Retina (tissue), 1 donor: ENCODE measurements at places on chromosomes 16 and 17.
A peak's percentile ranks its signal among the peaks of the same experiment; 100 is the strongest.

DNA sequence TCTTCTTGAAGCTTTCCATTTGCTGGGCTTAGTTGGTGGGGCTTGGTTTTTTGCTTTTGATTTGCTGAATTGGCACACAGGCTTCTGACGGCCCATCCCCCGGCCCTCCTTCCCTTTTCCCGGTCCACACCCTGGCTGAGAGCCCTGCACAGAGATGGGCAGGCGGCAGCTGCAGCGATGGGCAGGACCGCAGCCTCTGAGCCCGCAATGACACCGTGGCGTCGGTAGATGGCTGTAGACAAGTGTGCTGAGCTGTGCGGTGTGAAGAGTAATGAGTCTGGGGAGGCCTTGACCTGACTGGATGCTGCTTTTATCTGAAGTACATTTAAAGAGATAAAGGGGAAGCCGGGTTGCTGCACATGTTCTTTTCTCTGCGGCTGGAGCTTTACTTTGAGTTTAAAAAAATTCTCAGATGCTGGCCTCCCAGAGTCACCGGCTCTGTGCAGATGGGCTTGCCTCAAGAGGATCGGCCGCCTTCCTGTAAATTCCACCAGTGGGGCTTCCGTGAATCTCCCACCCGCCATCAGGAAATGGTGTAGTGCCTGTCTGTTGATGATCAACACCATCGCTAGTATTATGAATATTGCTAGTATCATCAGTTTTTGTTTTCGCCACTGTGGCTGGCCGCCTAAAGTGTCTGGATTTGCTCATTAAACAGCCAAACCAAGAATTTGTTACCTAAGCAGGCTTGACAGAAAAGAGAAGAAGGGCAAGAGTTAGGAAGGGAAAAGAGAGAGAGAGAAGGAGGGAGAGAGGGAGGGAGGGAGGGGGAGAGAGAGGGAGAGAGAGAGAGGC is 245.6 kb upstream of the RBFOX1 start:
- peak; percentile 82 for DNase-seq

- DNase-seq: no peak
These were observed 2282.1 kb downstream of the TP53TG3F start for GRCh38 chr16:35741546-35741945.

DNA sequence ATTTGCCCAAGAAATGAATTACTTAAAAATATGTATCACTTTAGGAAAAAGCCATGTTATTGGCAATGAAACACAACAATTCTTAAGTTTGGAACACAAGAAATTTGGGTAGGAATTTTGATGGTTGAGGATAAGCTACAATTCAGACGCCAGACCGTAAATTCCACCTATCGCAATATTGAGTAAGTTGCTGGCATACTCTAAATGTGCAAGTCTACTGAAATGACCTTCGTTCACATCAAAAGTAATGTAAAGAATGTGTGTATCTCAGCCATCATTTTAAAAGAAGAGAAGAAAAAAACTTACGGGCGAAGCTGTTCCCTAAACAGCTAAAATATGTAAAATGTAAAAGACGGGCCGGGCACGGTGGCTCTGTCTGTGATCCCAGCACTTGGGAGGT is 33.4 kb downstream of the UBE2G1 start:
- no peak for DNase-seq

DNA sequence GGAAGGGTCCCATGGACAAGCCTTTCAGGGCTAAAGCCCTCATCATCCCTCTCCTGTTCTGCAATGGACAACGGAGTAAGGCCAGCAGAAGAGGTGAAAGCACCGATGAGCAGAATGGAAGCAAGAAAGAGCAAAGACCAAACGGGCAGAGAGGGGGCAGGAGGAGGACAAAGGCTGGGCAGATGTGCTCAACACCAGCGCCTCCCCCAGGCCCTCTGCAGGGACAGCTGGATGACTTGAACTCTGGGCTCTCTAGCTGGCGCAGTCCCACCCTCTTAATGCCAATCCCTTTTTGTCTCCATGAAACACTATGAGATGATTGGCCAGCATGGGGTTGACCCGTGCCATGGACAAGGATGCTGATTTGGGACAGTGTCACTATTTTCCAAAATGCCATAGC is 22.0 kb downstream of the ACLY start:
- DNase-seq: no peak

DNA sequence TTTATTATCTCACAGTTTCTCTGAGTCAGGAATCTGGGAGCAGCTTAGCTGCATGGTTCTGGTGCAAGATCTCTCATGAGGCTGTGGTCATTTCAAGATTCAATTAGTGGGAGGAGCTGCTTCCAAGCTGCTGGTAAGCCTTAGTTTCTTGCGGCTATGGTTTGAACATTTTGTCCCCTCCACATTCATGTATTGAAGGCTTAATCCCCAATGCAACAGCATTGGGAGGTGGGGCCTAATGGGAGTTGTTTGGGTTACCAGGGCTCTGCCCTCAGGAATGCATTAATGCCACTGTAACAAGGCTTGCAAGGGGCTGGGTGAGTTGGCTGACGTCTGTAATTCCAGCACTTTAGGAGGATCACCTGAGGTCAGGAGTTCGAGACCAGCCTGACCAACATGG is 272.9 kb downstream of the UTP18 start:
- DNase-seq: no peak

GRCh38 chr16:84643674-84644073 is 4.6 kb upstream of the KLHL36 start:
- no peak for DNase-seq

DNA sequence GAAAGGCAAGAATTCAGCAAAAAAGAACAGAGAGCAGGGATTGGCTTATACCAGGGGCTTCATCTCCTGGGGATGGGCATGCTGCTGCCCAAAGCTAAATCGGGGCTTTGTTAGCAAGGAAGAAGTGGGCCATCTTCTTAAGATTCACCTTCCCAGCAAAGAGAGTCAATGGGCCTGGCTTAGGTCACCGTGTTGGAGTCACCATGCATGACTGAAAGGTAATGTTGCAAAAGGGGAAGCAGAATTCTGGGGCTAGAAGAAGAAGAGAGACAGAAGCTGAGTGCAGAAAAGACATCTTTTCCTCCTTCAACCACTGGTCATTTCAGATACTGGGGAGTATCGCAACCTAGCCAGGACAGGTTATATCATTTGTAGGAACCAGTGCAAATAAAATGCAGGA is 76.3 kb upstream of the KIFC3 start:
- no peak for DNase-seq

GRCh38 chr16:75227361-75228142 is 8.8 kb downstream of the CTRB1 start:
- no peak for DNase-seq

- no peak for DNase-seq
These were observed 8.0 kb downstream of the IGF2BP1 start for GRCh38 chr17:49005140-49005539.

DNA sequence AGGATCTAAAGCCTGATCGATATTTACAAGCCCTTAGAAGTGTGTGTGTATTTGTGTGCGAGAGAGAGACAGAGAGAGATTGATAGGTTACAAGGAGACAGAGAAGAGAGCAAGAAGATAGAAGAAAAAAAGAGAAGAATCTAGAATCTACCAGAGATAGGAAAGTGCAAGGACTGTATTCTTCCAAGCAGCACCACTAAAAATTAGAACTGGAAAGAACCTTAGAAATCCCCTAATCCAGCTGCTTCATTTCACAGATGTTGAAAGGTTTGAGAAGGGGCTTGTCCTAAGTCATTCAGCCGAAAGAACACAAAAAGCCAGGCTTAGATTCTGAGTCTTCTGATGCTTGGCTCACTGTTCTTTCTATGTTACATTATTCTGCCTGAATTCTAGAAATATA is 92.2 kb downstream of the HS3ST3A1 start:
- DNase-seq: no peak

DNA sequence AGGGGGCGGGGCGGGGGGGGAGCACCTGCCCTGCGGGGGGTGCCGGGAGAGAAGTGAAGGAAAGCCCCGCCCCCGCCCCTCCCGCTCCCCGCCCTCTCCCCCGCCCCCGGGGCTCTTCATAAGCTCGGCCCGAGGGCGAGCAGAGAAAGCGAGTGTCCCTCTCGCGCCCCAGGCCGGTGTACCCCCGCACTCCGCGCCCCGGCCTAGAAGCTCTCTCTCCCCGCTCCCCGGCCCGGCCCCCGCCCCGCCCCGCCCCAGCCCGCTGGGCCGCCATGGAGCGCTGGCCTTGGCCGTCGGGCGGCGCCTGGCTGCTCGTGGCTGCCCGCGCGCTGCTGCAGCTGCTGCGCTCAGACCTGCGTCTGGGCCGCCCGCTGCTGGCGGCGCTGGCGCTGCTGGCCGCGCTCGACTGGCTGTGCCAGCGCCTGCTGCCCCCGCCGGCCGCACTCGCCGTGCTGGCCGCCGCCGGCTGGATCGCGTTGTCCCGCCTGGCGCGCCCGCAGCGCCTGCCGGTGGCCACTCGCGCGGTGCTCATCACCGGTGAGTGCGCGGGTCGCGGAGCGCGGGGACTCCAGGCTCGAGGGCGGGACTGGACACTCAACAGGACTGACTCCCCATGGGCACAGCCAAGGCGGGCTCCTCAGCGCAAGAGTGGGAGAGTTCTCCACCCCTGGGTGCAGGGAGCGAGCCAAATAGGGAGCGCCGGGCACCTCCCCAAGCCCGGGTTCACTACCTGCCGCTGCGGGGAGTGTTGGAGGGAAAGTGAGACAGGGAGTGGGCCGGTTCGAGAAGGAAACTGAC is at the start of gene HSD11B2:
HSD11B2 (plus strand) TSS at position 145 of the 798 bp plus-strand sequence; CDS start at position 273, 128 bp downstream.
- peak; percentile 65 for DNase-seq
